Pulmonary artery endothelial cell (primary cell): ENCODE measurements at places on chromosomes 11 and 22.
A peak's percentile ranks its signal among the peaks of the same experiment; 100 is the strongest.

GRCh38 chr11:71255323-71255722 lies 2.9 kb upstream of the SHANK2 start:
- DNase-seq, result no peak

- DNase-seq, result no peak
These were observed 59.3 kb downstream of the STIM1 start for GRCh38 chr11:3914805-3915204.

DNA sequence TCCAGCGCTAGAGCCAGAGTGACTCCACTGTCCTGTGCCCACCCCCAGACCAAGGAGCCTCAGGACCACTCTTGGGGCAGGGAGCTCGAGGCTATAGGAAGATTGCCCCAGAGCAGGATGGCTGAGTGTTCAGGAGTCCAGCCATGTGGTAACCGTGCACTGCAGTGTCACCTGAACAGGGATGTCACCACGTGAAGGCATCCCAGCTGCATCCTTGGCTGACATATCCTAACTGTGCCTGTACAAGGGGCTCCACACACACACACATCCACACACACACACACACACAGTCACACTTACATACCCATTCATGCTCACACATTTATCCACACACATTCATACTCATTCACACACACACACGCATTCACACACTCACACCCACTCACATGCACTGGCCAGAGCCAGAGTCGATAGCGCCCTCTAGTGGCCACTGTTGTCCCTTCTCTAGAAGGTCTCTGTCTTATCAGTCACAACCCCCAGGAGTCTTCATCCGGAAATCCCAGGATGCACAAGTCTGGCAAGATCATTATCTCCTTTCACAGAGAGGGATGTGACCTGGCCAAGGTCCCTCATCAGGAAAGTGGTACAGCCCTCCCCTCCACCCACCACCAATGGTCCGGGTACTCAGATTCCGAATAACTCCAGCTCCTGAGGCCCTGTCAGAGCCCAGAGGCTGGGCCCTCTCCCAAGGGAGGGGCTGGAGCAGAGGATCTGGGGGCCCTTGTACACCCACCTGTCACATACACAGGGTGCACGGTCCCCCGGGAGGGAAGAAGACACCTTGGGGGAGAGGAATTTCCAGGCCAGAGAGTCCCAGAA lies 55.1 kb downstream of the IGLL5 start:
- DNase-seq, result peak; percentile 24

- DNase-seq, result no peak
These were observed 1.7 kb downstream of the PGR start for GRCh38 chr11:101127699-101128570.

DNA sequence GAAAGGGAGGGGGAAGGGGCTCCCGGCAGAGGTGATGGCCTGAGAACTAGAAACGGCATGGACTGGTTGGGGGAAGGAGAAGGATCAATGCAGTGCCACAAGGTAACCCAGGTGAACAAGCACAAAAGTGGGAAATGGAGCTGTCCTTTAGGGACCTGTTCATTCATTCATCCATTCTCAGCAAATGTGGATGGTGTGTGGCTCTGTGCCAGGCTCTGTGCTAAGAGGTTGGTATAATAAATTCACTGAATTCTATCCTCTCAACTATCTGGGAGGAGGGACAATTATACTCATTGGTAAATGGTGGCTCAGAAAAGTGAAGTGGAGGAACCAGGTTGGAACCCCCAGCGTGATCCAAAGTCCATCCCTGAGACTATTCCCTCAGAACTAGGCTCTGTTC lies 18.6 kb upstream of the ARAP1 start:
- no peak for DNase-seq

DNA sequence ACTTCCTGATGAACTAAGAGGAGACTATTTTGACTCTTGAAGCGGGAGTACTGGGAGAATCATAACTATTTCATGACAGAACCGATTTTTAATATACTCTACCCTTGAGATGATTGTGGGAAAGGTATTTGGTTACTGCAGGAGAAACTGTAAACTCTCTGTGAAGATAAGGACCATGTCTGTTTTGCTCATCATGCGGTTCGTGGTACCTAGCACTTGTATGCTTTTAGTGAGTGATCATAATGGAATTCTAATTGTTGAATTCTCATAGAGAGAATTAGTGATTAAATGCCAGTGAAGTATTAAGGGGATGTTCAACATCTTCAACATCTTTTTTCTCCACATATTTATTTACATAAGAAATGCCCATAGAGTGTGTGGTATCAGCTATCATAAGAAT lies 11.4 kb downstream of the AASDHPPT start:
- DNase-seq, result no peak

GRCh38 chr11:77208535-77208934 lies 80.5 kb downstream of the MYO7A start:
- DNase-seq, result no peak

DNA sequence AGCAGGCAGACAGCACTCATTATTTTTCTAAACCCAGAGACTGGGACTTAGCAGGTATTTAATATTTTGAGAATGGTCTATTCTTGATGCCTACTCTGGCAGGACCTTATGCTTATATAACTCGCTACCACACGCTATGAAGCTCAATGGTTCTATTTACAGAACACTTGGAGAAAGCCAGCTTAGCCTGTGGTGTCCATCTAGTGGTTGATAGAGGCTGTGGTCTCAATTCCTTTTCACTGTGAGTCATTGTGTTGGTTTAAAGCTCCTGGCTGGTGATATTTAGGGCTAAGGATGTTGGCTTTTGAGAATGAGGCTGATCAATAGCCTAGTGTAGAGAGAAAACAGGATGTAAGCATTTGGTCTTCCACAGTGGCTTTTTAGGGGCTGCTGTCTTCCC lies 206.4 kb downstream of the DBX1 start:
- DNase-seq, result no peak

DNA sequence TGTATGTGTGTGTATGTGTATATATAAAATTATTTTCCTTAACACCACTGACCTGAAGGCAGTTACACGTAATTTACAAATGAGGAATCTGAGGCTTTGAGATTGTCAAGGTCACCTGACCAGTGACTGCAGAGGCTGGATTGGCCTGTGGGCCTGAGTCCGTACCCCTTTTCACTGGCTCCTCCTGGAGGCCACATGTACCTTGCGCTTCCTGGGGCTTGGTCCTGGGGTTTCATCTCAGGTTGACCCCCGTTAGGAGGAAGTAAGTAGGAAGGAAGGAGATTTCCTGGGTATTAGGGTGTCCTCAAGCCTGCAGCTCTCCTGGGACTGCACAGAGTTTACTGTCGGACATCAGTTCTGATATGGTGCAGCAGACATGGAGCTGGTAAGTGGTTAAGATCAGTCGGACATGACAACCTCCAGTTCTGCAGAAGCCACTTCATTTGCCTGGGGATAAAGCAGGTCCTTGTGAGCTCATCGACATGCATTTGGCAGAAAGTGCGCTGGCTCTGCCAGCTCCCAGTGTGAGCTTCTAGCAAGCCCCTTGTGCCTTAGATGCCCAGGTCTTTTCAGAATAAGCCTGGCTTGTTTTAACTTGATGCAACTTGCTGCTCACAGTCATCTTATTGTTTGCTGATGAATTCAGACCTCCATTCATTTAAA lies 36.6 kb downstream of the ST3GAL4 start:
- DNase-seq, result no peak

GRCh38 chr11:74770456-74770855 lies 21.8 kb downstream of the RNF169 start:
- DNase-seq, result peak; percentile 71

DNA sequence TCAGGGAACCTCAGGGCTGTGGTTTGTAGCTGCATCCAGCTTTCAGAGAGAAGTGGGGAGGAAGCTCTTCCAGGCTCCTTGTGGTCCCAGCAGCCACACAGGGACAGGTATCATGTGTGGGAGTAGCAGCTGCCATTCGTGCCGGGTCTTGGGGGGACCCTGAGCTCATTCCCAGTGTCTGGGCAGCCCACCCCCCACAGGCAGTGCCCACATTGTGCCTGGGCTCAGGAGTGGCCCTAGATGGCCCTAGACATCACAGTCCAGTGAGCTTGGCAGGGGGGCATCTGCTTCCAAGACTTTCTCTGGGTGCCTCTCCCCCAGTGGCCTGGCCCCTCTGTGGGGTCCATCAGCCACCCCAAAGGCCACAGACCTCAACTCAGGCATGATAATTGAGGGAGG lies 619.7 kb downstream of the BRD1 start:
- no peak for DNase-seq

- DNase-seq, result no peak
These were observed 463.6 kb downstream of the TBC1D22A start for GRCh38 chr22:47225931-47226633.

GRCh38 chr22:39592081-39593065 lies 21.8 kb downstream of the CACNA1I start:
- DNase-seq, result peak; percentile 32

DNA sequence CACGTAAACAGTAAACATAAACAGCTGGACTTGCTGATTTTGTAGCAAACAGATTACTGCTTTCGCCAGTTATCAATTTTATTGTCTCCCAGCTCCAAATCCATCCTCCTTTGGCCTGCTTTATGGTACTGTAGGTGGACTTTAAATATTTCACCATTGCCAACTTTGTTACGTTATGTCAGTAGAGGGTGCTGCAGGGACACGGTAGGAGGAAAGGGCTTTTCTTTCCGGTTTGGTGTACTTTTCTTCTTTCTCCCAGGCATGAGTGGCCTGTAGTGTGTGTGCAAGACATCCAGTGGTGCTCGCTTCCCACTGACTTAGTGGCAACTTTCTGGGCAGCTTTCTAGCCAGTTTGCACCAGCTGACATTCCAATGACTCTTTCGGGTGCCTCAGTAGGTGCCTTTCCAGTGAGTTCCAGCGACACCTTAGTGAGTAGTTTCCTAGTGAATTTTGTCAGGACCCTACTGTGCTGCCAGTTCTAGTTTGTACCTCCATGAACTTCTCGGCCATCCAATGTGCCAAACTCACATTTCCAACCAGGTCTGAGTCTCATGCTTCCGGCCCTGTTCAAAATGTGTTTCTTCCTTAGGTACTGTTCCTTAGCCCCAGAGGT lies 267.6 kb upstream of the TENM4 start:
- no peak for DNase-seq

DNA sequence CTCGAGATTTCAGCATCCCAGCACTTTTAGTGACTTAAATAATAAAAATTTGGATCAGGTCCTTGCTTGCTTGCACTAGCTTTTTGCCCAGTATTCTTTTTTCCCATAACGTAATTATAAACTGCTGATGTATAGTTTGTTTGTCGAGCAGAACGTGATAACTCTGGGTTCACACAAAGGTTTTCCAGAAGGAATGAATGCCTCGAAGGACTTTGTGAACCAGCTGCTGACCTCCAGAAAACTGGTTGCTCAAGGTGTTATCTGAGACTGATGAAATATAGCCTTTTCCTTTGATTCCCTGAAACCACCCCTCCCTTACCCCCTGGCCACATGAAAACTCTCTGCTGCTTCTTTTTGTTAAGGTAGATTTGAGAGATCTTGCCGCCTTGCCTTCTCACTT lies 229.1 kb upstream of the CARD18 start:
- no peak for DNase-seq

GRCh38 chr11:3160252-3161031 lies 4.7 kb downstream of the OSBPL5 start:
- peak; percentile 68 for DNase-seq

- no peak for DNase-seq
These were observed 52.3 kb upstream of the SOX6 start for GRCh38 chr11:16408619-16409018.

GRCh38 chr11:70703141-70704064 lies 305.1 kb downstream of the CTTN start:
- no peak for DNase-seq

DNA sequence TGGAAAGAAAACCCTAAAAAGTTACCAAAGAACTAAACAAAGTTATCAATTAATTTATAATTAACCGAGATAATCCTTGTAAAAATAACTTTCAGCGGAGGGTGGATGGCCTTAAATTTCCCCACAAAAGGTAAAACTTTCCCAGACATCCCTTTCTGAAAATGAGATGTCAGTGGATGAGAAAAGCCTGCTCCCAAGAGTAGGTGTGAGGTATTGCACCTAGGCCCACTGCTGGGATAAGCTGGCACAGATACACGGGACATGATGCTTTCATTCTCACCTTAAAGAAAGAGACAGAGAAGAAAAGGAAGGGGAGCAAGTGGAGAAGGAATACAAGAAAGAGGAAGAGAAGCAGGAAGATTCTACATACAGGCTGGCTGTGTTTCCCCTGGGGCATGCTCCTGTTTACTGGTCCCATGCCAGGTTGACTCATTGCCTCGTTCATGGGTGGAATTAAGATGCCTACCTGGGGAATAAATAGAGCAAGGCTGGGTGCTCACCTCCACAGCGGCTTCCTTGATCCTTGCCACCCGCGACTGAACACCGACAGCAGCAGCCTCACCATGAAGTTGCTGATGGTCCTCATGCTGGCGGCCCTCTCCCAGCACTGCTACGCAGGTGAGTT lies at the start of gene SCGB2A2:
SCGB2A2 (plus strand) TSS at position 505 of the 625 bp plus-strand sequence; CDS start at position 564, 59 bp downstream.
- no peak for DNase-seq

GRCh38 chr11:78802058-78802761 lies 227.5 kb upstream of the NARS2 start:
- no peak for DNase-seq

DNA sequence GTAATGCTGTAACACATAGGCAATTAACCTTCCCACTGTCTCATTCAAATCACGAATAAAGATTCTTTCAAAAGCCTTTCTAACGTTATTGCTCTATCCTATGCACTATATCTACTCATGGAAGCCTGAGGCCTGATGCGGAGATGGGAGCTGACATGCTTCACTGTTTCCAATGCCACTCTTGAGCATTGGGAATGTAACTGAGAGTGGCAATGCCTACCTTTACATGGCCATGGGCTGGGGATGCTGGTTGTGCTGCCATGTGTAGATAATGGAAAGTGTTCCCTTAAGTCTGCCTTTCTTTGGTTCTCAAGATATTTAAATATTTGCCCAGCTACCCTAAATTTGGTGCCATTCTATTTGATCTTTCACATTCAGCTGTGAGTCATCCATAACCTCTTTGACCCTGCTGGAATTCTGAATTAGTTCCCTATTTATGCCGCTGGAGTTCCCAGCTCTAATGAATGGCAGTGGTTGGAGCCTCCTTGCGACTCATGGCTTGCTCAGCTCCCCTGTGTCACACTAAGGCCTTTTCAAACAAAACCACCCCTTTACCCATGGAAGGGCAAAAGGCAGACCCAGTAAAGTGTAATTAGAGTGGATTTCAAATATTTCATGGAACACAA lies 21.4 kb upstream of the DKK3 start:
- DNase-seq, result no peak

DNA sequence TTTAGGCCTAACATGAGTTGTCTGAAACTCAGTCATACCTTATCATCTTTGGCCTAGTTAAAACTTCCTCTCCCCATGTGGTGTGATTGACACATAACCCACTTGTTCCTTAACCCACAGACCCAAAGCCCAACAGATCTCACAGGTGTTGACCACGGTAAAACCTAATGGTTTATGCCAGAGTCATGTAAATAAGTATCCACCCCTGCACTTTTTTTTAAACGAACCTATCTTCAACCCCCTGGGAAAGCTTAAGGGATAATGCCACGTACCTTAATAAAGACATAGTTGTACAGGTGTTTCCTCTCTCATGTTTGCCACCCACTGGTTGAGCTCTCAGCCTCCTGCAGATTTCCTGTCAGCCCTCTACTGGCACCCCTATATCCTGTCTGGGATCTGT lies 709.3 kb upstream of the CCDC179 start:
- no peak for DNase-seq

GRCh38 chr22:39453765-39454378 lies 2.9 kb upstream of the MGAT3 start:
- no peak for DNase-seq
